Stimulated activated CD4-positive, alpha-beta T cell treated with anti-CD3 and anti-CD28 coated beads, Interleukin-4, amount 100 ng/mL, for 1 hour (primary cell): ENCODE measurements at places on chromosomes 1 and 21.
A peak's percentile ranks its signal among the peaks of the same experiment; 100 is the strongest.

DNA sequence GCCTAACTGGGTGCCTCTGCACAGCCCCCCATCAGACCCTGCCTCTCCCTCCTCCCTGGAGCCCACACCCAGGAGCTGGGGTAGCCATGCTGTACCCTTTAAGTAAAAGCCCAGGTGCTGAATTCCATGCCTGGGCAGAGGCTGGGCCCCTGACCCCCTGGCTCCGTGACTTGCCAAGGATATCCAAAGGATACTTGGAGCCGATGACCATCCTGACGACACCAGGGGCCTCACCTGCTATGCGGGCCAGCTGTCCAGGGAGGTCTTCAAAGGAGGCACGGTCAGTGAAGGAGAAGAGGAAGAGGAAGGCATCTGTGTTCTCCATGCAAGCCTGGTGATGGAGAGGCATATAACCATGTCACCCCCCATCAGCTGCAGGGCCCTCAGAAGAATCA is 4.7 kb downstream of the CPLANE2 start:
- no peak for DNase-seq

GRCh38 chr1:79478160-79478559 is 471.6 kb upstream of the ADGRL4 start:
- DNase-seq = no peak

- DNase-seq = no peak
Measured at GRCh38 chr21:39330001-39330400, 16.6 kb upstream of the BRWD1 start.

GRCh38 chr1:115530407-115530806 is 111.4 kb upstream of the VANGL1 start:
- no peak for DNase-seq

DNA sequence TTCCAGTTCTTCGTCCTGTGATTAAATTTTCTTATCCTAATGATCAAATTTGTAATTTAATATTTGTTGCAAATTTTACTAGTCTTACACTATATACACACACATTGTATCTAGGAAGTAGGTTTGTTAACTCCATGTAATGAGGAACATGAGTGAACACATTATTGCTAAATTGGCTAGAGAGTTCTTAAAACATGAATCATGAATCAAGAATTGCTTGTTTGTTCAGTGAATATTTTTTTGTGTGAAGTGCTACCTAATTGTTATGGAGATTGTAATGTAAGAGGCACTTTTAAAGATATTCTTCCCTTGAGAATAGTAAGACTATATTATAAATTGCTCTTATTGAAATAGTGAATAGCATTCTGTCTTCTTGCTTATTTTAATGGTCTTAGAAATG is 4.6 kb downstream of the GPSM2 start:
- DNase-seq = no peak

DNA sequence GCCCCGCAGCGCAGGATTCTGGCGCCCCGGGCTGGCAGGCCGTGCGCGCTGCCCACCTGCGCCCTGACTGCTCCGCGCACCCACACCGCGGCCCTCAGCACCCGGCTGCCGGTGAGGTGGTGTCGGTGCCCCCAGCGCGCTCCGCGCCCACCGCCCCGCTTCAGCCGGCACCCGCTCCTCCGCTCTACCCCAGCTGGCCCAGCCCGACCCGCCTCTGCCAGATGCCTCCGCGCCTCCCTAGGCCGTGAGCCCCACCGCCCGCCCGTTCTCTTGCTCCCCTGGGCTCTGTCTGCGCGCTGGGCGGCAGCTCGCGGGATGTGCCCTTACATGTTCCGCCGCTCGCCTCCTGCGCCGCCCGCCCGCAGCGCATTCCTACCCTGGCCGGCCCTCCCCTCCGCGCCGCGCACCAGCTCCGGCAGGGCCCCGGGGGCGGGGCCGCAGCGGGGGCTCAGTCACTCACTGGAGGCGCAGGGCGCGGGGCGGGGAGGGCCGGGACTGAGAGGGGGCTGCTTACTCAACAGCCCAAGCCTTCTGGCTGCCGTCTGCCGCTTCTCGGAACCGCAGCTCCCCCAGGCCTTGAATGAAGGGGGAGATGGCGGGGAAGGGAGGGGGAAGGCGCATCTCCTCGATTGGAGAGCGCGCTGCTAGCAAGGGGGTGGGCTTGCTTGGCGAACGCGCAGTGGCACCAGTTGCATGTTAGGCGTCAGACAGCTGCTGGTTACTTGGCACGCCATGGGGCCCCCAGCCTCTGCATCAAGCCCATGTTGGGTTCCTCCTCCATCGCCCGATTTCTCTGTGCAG is at the start of gene PHLDA3:
Gene PHLDA3 (minus strand): TSS at position 345 of the 801 bp plus-strand sequence. CDS start 402 bp downstream, outside the sequence.
- DNase-seq = peak; percentile 39

- no peak for DNase-seq
Measured at GRCh38 chr1:163467289-163467688, 145.5 kb downstream of the NUF2 start.

GRCh38 chr1:22101199-22101598 is 41.7 kb downstream of the WNT4 start:
- DNase-seq = no peak

GRCh38 chr21:20004367-20004766 is 993.8 kb upstream of the NCAM2 start:
- DNase-seq = no peak

- no peak for DNase-seq
Measured at GRCh38 chr1:60581455-60582220, 500.7 kb upstream of the NFIA start.

DNA sequence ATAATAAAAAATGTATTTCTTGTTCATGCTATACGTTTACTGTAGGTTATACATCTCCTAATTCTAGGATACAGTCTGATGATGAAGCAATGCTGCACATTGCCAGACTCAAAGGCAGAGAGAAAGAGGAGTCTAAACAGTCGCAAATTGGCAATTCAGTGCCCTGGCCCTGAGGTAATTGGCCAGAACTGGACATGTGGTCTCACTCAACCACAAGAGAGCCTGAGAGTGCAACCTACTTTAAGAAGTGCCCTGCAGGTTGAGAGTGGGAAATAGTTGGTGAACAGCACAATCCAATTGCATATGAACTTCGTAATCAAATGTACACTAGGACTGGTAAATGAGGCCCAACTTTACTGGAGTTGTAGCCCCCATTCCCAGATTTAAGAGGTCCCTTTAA is 5.0 kb upstream of the SLC35A3 start:
- DNase-seq = no peak

DNA sequence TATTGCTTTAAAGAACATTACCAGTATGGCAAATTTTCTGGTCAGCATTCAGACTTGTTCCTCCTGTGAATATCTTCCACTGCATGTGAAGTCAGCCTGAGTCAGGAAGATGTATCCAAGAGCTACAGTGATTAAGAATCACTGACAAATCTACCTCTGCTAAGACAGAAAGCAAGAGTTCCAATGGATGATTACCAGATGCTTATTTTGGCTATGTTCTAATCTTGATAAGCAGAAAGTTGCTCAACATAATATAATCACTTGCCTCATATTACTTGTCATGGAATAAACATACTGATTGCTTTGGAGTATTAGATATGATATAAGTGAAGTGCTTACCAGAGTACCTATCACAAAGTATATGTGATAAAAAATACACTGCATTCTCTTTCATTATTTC is 738.1 kb downstream of the ADGRL2 start:
- no peak for DNase-seq

DNA sequence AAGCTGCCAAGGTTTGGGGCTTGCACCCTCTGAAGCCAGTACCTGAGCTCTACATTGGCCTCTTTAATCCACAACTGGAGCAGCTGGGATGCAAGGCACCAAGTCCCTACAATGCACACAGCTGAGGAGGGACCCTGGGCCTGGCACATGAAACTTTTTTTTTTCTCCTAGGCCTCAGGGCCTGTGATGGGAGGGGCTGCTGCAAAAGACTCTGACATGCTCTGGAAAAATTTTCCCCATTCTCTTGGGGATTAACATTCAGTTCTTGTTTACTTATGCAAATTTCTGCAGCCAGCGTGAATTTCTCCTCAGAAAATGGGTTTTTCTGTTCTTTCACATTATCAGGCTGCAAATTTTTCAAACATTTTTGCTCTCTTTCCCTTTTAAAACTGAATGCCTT is 1072.2 kb downstream of the BRINP3 start:
- DNase-seq = no peak

DNA sequence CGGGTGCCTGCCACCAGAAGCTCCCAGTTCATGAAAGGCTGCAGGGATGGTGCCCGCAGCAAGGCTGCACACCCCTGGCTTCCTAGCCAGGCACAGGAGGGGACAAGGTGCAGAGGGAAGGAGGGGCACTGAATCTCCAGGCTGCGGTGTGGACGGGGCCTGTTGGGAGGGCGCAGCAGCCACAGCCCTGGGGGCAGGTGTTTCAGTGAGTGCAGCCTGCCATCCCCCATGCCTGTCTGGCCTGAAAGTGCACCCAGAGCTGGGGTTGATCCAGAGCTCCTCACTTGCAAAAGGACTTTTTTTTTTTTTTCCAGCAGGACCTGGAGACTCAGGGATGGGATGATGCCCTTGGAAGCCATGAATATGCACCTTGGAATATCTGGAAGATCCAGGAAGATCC is 153.7 kb upstream of the C1orf174 start:
- DNase-seq = no peak

DNA sequence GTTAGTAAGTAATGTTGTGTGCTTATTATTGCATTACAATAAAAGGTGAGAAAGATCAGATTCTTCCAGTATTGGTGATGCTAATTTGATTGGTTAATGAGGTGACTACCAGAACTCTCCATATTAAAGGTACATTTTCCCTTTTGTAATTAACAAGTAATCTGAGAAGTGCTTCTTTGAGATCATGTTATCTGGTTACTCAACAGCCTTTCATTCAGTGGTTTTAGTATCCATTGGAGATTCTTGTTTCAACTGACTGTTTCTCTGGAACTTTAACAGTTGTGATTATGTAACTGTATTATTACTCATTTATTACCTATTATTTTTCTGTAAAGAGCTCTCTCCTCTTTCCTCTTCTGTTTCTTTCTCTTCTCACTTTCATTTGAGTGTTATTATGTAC is 86.7 kb downstream of the PEX14 start:
- no peak for DNase-seq

DNA sequence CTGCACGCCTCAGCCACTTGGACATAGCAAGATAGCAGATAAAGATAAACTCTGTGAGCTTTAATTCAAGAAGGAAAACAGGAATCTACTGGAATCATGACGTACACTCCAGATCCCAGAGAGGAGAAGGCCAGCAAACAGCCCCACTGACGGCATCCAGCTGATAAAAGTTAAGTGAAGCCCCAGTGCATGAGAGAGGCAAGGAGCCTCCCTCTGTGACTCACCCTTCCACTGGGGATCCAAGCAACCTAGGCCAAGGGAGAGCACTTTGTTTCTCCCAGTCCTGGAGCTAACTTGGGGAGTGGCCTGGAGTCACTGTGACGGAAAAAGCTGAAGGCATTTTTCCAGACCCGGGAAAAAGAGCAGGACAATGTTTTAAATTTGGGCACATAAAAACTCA is 270.0 kb downstream of the AKT3 start:
- no peak for DNase-seq

GRCh38 chr1:13826591-13826990 is 126.6 kb downstream of the PRDM2 start:
- DNase-seq = no peak

- no peak for DNase-seq
Measured at GRCh38 chr1:229412056-229412455, 21.8 kb downstream of the ACTA1 start.

DNA sequence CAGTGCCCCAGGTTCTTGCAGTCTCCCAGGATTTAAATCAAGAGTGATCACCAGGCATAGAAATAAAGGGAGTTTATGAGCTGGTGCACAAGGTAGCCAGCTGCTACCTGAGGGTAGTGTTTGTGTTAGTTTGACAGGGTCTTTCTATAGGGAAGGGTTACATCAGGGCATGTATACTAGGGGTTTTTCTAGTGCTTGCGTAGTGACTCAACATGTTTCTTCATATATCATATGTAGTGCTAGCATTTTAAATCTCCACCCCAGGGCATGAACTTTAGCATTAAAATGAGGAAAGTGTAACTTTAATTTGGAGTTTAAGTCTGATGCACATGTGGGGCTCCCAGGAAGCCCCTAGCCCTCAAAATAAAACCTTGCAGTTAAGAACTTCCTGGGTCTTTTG is 86.5 kb upstream of the TNR start:
- DNase-seq = no peak
